CD4-positive, alpha-beta T cell treated with Interleukin-10 for 1 hour (primary cell): ENCODE measurements at places on chromosomes 4 and X.

GRCh38 chrX:7908821-7909220 is 18.4 kb downstream of the PNPLA4 start:
- DNase-seq: no peak

GRCh38 chr4:2816401-2816954 is 23.6 kb downstream of the SH3BP2 start:
- no peak for DNase-seq

- no peak for DNase-seq
These were observed 44.6 kb downstream of the RASSF6 start for GRCh38 chr4:73575660-73576059.

DNA sequence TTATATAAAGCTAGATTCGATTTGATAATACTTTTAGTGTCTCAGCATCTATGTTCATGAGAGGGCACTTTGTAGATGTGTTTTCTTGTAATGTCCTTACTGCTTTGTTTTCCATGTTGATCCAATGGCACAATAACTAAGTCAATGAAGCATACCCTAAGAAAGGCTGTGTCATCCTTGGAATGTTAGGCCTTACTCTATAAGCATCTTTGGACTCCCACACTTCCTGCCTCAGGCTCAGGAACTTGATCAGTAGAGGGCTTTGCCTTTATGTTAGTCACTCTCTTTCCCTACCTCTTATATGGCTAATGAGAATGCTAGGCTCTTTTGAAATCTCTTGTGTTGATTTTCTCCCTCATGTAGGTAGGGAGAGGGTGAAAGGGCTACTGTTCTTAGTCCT is 33.2 kb upstream of the EDA2R start:
- no peak for DNase-seq

GRCh38 chr4:172996571-172997216 is 171.9 kb upstream of the GALNT7 start:
- no peak for DNase-seq

- no peak for DNase-seq
These were observed 6.0 kb downstream of the PTPN13 start for GRCh38 chr4:86600007-86600653.

GRCh38 chr4:178296669-178297068 is 854.4 kb upstream of the AGA start:
- DNase-seq: no peak

DNA sequence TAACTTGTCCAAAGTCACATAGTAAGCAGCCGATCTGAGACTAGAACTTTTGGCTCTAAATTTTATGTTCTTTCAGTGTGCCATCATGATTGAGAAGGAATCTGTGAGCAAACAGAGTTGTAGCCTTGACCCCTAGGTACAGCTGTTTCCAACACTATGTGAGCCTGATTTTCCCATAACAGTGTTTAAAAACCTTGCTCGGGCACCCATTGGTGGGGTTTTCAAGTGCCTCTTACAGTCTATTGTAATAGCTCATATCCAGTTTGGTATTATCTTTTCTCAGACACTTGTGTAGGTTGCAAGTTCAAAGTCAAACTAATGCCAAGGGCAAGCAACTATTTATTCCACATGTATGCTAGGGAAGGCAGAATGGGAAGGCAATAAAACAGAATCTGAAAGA is 467.9 kb downstream of the INPP4B start:
- no peak for DNase-seq

- DNase-seq: no peak
These were observed 81.2 kb downstream of the GAB1 start for GRCh38 chr4:143417679-143418403.

DNA sequence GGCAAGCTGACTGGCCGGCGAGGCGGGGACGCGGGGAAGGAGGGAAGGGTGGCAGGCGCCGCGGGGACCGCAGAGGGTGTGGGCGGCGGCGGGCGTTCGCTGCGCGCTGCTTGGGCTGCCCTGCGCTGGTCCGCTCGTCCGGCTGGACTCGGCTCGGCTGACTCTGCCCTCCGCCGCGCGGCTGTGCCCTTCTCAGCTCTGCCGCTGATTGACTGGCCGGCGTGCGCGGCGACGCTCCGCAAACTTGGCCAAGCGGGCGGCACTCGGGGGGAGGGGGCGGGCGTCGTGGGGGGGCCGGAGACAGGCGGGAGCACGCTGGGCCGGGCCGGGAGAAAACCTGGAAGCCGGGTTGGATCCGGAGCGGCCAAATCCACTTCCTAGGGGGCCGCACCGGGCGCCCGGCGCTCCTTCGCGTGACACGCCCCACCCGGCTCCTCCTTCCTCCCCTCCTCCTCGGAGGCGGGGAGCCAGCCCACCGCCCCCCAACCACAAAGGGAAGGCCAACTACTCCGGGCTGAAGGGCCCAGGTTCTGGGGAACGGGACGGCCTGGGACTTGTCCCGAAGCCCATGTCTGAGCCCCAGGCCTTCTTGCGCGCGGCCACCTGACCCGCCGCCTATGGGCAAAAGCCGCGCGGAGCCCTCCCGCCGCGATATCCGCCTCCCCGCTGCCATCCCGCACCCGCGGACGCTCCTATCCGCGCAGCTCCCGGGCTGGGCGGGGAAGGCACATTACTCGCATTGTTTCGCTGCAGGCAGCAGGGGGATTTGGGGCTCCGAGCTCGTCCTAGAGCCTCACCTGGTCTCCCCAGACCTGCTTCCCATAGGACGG is at the start of gene GPC4:
TSS of gene GPC4 (minus strand) at position 214 of the 830 bp plus-strand sequence. CDS start 524 bp downstream, outside the sequence.
- DNase-seq: no peak

DNA sequence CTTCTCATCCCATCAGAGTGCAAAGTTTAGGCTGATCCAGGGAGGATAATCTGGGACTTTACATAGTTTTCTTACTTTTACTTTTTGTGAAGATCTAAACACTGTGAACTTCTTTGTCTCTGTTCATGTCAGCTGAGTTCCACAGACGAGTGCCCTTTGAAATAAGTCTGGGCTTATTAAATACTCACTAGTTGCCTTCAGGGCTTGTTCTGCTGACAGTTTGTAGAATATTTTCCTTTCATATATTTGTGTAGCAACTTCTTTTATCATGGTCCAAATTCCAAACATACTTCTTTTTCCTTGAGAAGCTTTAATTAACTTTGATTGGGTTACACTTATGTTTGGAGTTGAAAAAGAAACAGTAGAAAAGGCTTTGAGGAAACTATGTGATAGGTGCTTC is 109.6 kb downstream of the SH2D1A start:
- no peak for DNase-seq
